ENCODE measurements at places on chromosomes 6 and 20.

- DNase-seq: no peak
Measured at GRCh38 chr6:4008324-4009047, 70.5 kb downstream of the FAM217A start.

- no peak for DNase-seq
Measured at GRCh38 chr6:28207510-28208110, 17.5 kb upstream of the ZSCAN9 start.

- DNase-seq: no peak
Measured at GRCh38 chr20:19074828-19075516, 137.5 kb upstream of the SLC24A3 start.

DNA sequence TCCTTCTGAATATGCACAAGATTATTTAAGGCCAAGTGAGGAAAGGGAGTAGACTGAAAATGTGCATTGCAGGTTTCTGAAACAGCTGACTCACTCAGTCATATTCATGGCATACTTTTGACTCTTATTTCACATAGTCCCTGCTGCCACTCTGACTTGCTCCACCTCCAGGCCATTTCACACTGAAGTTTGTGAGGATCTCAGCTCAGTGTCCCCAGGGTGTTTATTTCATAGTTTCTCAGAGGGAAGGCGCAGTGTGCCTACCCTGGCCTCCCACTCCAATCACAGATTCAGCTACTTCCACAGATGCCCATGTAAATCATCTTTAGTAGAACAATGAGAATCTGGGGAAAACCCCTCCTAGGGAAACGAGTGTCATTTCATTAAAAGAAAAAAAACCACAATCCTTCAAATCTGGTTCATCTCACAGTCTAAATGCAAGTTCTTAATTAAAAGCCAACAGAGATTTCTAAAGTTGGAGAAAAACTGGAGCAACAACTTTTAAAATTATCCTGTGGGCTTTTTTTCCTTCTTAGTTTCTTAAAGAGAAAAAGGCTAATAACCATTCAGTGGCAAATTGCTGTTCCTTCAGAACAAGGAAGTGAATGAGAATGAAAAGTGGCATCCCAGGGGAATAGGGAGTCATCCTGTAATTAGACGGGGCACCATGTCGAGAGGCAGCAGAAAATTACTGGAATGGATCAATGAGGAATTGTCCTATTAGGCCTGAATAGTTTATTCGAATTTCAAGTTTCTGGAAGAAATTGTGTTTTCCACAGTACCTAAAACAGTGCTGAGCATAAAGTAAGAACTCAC lies 133.6 kb downstream of the TFAP2B start:
- no peak for DNase-seq

DNA sequence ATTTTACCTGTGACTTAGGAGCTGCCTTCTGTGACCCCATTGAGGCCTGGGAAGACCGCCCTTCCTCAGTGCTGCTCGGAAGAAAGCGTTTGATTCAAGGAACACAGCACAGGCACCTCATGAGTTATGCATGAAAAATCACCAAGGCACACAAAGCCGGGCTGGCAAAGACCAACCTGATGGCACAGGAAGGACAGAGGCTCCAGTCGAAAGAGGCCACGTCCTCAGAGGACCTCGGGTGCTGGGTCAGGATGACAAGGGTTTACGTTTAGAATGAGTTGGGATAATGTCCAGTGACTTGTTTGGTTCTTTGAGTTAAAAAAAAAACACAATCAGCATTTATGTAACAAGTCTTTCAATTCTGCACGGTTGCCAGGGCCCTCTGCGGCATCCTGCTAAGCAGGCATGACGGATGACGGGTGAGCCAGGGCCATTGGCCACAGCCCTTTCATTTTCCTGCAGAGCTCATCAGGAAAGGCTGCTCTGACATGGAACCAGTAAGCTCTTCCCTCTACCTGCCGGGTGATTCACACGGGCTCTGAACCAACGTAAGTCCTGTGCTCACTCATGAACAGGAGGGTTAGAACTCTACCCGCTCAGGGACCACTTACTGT lies 112.8 kb downstream of the DACT2 start:
- no peak for DNase-seq

- no peak for DNase-seq
Measured at GRCh38 chr6:38509713-38510112, 130.0 kb downstream of the BTBD9 start.

DNA sequence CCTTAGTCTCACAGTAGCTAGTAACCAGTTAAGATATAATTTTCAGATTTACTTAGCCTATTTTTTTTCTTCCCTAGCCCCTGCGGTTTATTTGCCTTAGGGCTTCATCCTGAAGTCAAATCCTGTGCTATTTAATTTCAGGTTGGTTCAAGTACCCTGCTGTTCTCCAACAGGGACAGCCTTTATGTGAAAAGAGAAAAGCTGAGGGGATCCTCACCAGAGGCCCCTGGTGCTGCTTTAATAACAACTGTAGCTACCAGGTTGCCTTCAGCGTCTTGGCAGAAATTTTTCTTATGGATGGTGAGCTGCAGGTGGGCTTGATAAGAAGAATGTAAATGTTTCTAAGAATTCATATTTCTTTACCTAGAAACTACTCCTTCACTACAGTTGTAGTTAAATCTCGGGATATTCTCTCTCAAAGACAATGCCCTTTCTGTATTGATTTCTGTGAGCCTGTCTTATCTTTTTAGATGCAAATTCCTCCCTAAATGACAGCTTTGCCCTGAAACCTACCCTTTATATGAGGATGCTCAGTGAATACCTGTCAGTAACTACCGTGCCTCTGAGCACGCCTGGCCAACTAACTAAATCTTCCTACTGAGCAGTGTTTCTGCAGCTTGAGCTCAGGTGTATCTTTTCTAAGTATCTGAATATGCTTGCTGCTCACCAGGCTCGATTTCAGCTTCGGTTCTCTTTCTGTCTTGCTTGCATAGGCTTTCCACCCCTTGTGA lies 320.5 kb downstream of the MMUT start:
- no peak for DNase-seq

- no peak for DNase-seq
Measured at GRCh38 chr20:56372850-56373249, 14.1 kb downstream of the FAM210B start.

DNA sequence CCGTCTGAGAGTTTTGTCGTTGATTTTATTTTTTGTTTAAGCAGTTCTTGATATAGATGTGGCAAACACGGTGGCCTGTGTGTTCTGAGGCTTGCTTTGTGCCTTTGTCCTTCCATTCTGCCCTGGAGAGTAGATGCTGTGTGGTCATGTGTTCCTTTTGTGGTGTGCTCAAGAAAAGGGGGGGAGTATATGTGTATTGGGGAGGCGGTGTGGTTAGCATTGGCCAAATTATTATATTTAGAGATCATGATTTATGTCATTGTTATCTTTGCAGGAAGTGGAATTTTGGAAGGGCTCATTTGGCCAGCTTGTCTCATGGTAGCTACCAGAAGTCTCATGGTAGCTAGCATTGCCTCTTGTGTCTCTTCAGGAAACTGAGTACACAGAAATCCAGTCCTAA lies 16.4 kb downstream of the RREB1 start:
- no peak for DNase-seq

GRCh38 chr6:15824811-15825210 lies 162.0 kb upstream of the DTNBP1 start:
- DNase-seq: no peak

DNA sequence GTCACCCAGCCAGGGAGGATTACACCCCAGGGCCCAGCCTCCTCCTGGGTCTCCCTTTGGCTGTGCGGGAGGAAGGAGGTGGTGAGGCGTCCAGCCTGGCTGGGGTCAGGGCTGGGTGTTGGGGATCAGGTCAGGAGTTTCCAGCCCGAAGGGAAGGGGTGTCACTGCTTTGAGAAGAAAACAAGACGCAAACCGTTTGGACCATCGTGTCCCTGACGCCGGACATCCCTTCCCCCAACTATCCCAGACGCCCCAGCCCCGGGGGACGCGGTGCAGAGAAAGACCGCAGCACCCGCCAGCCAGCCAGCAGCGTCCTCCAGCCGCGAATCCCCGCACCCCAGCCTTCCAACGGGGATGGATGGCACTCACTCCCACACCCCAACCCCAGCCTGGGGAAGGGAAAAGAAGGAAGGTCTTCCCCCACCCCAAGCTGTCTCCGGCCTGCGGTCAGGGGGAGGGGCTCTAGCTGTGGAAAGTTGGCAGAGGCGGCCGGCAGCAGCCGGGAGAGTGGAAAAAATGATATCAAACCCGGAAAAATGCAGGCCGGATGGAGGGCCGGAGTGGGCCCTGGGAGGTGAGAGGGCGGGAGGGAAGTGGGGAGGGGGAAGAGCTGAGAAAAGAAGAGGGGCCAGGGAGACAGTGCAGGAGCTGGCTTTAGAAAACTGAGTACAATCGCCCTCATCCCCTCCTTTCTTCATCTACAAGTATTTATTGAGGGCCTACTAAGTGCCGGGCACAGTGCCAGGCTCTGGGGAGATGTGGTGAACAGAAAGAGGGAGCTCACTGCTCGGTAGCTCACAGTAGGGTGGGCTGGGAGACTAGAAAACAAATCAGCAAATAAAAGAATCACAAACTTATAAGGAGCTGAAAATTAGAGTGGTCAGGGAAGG lies 10.6 kb downstream of the REM1 start:
- DNase-seq: no peak

DNA sequence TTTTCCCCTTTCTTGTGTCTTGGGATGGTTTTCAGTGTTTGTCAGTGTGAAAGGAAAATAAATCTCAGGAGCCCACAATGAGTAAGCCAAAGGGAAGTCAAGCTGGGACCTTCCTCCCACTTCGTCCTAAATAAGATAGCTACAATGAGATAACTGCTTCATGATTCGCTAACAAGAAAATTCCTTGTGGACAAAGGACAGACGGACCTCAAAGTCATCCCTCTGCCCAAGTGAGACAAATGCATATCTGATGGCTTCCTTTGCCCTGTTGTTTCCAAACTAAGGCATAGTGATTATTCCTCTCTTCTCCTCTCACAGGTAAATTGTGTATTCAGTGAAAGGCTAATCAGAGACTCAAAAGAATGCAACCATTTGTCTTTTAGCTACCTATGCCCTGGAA lies 26.1 kb upstream of the ADTRP start:
- DNase-seq: no peak

DNA sequence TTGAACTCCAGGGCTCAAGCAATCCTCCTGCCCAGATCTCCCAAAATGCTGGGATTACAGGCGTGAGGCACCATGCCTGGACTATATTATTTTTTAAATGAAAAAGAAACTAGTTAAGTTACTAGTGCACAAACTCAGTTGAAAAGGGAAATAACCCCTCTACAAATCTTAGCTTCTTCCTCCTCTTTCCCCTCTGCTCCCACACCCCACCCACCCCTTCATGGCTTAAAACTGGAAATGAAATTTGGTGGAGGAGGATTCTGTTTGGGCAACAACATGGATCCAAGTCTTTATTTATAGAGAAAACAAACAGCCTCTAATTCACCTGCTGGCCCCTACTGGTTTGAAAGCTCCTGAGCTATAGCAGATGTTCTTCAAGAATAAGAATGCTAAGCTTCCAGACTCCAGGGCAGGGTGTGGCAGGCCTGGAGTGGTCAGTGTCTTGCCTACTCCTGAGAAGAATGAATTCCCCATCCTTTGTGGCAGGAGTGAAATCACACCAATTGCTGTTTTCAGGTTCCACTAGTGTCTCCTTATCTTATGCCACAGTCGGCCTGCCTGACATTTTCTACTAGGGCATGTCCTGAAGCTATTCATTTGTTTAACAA lies 73.5 kb downstream of the ZFP64 start:
- no peak for DNase-seq

GRCh38 chr20:6636209-6637159 lies 131.0 kb upstream of the BMP2 start:
- no peak for DNase-seq

- DNase-seq: no peak
Measured at GRCh38 chr6:124475176-124475575, 487.1 kb upstream of the RNF217 start.

DNA sequence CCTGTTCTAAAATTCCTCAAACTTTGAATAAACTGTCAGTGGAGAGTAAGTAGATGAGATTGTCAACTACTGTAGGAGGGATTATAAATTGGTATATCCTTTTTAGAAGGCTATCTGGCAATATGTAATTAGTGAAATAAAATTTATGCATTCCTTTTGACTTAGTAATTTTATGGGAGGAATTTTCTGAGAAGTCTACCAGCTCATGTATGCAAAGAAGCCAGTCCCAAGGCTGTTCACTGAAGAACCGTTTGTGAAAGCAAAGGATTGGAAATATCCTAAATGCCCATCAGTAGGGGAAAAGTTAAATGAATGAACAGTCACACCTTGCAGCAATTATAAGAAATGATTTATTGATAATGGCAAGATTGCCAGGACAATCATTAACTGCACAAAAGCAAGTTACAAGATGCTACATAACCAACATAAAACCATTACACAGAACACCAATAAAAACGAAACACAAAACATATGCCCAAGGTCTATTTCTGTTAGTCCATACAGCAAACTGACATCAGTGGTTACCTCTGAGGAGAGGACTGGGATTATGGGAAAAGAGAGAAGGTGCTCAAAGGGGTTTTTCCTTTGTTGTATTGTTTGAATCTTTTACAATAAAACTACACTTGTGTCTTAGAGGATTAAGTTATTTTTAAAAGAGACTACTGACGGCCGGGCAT lies 4.6 kb upstream of the DSTN start:
- no peak for DNase-seq

- no peak for DNase-seq
Measured at GRCh38 chr20:9185511-9185910, 116.6 kb downstream of the PLCB4 start.

DNA sequence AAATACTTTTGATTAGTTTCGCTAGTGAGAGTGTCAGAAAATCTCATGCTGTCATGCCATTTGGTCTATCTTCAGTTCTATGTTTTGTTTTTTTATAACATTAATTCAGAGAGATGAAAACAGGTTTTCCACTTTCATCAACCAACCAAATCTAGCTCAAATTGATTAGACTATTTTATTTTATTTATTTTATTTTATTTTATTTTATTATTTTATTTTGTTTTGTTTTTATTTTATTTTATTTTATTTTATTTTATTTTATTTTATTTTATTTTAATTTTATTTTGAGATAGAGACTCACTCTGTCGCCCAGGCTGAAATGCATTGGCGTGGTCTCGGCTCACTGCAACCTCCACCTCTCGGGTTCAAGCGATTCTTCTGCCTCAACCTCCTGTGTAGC lies 1391.0 kb upstream of the ADGRB3 start:
- DNase-seq: no peak

DNA sequence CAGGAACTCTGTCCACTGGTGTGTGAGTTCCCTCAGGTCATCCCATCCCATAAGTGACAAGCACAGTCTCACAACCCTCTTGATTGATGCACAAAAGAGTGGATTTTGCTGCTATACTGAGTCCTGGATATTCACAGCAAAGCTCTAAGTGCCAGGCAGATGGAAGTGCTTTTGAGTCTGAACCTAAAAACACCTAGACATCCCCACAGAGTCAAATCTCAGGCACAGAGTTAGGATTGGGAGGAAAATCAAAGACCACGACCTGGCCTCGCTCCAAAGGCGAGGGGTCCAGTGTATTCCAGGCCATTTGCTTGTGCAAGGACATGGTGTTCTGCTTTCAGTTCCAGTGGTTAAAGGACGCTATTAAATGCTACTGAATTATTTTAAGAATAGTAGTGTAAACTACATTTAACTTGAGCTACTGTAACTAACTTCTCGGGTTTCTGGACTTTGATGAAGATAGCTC lies 56.8 kb downstream of the RREB1 start:
- no peak for DNase-seq
